ENCODE measurements at places on chromosomes 7 and 10. TPM values are rescaled to one million over a fixed set of nuclear protein-coding genes. Genes with fewer than 3 reads are reported as not detected.

DNA sequence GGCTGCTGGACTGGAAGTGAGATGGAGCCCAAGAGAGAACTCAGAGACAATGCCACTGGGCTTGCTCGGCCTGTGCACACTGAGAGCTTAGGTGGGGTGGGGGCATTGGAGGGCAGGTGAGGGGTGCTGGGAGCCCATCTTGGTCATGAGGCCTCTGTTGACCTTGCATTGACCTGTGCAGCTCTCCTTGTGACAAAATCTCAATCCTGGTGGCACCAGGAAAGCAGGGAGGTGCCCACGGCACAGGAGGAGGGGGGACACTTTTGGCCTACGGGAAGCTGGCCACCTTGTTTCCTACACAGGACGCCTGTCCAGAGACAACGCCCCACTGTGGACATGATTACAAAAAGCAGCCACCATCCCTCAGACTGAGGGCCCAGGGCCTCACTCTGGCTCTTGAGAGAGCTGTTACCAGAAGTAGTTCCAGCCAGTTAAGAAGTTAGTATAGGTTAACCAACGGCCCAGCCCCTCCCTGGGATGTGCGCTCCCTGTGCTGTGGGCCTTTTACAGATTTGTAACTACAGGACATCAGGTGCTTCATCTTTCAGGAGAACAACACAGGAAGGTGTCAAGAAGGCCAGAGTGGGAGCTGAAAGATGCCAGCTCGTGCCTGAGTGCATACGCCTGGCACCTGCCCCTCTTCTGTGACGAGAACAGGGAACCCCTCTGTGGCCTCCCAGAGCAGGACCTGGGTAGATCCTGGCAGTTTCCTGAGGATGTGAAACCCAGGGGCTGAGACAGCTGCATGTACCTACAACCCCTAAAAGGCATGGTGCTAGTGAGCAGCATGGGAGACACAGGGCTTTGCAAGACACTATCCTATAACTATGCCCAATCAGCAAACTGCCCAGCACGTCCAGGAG lies 10.3 kb downstream of the PKD1L1 start:
- no peak for DNase-seq

- DNase-seq = no peak
Measured at GRCh38 chr7:136183981-136184380, 206.8 kb upstream of the MTPN start.

GRCh38 chr7:57305192-57305748 lies 144.7 kb upstream of the ZNF716 start:
- DNase-seq = no peak

DNA sequence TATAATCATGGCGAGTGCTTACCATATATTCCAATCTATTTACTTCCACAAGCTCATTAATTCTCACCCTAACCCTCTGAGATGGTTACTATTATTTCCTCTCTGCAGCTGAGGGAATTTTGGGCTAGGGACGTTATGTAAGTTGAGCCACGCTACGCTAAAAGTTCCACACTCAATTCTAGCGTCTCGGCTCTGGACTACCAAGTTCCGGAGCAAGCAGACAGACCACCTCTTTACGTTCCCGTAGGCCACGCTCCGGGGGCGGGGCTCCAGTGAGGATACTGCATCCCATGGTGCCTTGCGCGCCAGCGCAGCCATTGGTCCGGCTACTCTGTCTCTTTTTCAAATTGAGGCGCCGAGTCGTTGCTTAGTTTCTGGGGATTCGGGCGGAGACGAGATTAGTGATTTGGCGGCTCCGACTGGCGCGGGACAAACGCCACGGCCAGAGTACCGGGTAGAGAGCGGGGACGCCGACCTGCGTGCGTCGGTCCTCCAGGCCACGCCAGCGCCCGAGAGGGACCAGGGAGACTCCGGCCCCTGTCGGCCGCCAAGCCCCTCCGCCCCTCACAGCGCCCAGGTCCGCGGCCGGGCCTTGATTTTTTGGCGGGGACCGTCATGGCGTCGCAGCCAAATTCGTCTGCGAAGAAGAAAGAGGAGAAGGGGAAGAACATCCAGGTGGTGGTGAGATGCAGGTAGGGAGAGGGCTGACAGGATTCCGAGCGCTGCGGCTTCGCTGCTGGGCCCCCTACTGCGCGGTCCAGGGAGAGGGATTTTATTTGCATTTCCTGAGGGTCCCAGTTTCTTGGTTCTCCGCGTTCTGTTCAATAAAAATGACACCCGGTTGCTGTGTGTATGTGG lies at the start of gene KIF11:
Gene KIF11, plus strand, starts transcription at position 370 of the 858 bp plus-strand sequence. Its CDS starts 246 bp downstream, at position 616.
- DNase-seq = peak; percentile 100

DNA sequence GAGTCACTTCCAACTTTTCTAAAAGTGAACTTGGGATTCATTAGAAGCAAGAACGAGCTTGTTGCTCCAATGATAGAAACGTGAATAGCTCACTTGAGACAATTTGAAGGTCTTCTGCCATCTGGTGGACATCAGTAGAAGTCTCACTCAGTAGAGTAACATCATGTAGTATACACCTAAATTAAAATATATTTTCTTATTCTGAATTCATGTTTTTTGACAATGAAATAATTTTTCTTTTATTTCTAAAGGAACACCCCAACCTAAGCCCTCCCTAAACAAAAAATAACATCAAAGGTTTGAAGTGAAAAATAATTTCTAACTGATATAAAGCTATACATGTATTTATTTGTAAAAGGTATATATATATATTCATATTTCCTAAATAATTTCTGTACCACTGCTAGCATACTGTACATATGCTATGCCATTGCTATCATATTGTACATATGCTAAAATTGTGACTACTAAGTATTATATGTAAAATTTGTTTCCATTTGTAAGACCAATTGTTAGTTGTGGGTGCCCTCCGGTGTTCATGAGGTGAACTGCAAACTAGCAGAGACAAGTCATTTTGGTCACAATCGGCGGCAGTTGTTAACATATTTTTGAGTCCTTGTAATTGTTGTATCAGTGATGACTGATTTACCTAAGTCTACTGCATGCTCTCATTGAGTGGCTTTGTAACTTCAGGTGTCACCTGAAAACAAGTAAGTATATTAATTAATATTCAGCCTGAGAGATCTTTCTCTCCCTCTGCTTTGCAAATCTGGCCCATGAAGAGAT lies 121.9 kb downstream of the PTPRZ1 start:
- DNase-seq = no peak

GRCh38 chr10:123154711-123155505 lies 706 bp downstream of the BUB3 start:
- peak; percentile 70 for DNase-seq

- no peak for DNase-seq
Measured at GRCh38 chr7:40202851-40203250, 68.0 kb downstream of the SUGCT start.

DNA sequence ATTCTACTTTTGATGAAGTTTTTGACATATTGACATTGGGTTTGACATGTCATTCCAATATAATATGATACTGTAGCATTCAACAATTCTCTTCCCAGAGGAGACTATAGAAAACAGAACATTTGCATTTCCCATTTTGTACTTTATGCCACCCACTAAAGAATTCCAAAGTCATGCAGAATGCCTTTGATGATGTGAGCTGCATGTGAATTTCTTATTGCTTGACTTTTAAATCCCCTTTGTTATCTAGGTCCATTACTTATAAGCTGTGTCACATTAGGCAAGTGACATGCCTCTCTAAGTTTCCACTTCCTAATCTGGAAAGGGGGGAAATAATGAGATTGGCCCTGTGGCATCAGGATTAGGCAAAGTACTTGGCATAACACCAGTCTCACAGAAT lies 436.7 kb downstream of the AUTS2 start:
- DNase-seq = no peak

- DNase-seq = no peak
Measured at GRCh38 chr10:11272915-11273389, 255.3 kb downstream of the CELF2 start.

GRCh38 chr7:8922726-8923125 lies 489.3 kb downstream of the NXPH1 start:
- DNase-seq = no peak

COL26A1 gene
- total RNA-seq = not detected

PLCE1 gene
- 57.6 TPM for total RNA-seq
